ENCODE measurements at places on chromosomes 7 and 10. TPM values are rescaled to one million over a fixed set of nuclear protein-coding genes. Genes with fewer than 3 reads are reported as not detected.

GRCh38 chr10:117240621-117241529, at the start of gene SLC18A2:
SLC18A2 (plus strand) TSS chr10:117241114; CDS start chr10:117241694, 580 bp downstream.
- H3K27ac ChIP-seq: no peak within 1 kb of the TSS
- peaks cover 6% of the 10 kb centered on the region for H3K4me1 ChIP-seq
- H3K36me3 ChIP-seq: no peaks in the 10 kb centered on the region
- no peak for DNase-seq
- peaks cover 36% of the 10 kb centered on the region for H3K27me3 ChIP-seq

- H3K4me1 ChIP-seq: no peaks in the 10 kb centered on the region
- no peaks in the 10 kb centered on the region for H3K36me3 ChIP-seq
- H3K27ac ChIP-seq: no peak overlapping the region
- DNase-seq: no peak
- H3K4me3 ChIP-seq: no peak overlapping the region
Observed at GRCh38 chr7:123569352-123570010, 11.9 kb upstream of the NDUFA5 start.

- no peak overlapping the region for H3K27ac ChIP-seq
- H3K4me3 ChIP-seq: no peak overlapping the region
- H3K27me3 ChIP-seq: no peaks in the 10 kb centered on the region
Observed at GRCh38 chr7:1862560-1862959, 192.5 kb downstream of the ELFN1 start.

DNA sequence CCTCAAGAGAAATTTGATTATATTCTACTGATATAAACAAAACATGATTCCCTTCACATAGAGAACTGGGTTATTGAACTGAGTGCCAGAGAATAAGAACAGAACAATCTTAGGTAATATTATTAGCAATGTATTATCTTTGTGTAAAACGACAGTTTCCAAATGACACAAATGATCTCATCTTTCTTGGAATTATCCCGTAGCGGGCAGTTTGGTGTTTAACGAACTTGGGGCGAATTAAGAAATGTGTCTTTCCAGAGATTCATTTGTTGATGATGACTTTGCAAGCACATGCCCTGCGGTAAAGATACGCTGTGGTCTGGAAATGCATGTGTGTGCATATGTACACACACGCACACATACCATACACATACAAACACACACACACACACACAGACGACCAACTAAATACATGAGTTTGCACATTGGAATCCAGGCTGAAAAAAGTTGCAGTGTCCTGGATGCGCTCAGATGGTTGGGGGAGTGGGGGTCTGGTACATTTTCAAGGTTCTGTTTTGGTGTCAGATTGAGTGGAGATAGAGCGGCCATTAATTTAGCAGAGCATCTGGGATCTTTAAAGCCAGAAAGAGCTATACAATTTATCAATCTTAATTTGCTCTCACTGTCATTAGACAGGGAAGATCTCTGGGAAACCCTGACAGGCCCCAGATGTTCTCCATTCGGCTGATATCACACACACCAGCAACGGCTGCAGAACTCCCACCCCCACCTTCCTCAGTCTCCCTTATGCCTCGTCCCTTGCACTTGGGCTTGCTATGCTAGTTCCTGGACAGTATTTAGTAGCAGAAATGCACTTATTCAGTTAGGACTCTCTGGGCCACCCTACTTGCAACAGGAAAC, 112.4 kb upstream of the FAM171A1 start:
- DNase-seq: no peak
- H3K27me3 ChIP-seq: peaks cover 6% of the 10 kb centered on the region
- H3K4me1 ChIP-seq: no peaks in the 10 kb centered on the region
- no peak overlapping the region for H3K27ac ChIP-seq

- H3K4me1 ChIP-seq: no peaks in the 10 kb centered on the region
- DNase-seq: no peak
- H3K27me3 ChIP-seq: no peaks in the 10 kb centered on the region
- H3K36me3 ChIP-seq: no peaks in the 10 kb centered on the region
- no peak overlapping the region for H3K4me3 ChIP-seq
Observed at GRCh38 chr7:85289279-85289678, 102.4 kb upstream of the SEMA3D start.

GRCh38 chr7:116446212-116446855, 53.2 kb upstream of the CAV2 start:
- no peak overlapping the region for H3K27ac ChIP-seq
- no peaks in the 10 kb centered on the region for H3K4me1 ChIP-seq
- peaks cover 17% of the 10 kb centered on the region for H3K27me3 ChIP-seq
- H3K36me3 ChIP-seq: no peaks in the 10 kb centered on the region

The PHKG1 gene
- total RNA-seq: 6.2 TPM

The FANK1 gene
- total RNA-seq: not detected

The KEL gene
- total RNA-seq: not detected

Measured in natural killer cell treated with Interleukin-12 subunit alpha and Interleukin-12 subunit beta and Interleukin-15 and Interleukin-18, amount 100 ng/mL, for 72 hours (primary cell).